H1 (cell line): ENCODE measurements at places on chromosomes 6 and 20.

DNA sequence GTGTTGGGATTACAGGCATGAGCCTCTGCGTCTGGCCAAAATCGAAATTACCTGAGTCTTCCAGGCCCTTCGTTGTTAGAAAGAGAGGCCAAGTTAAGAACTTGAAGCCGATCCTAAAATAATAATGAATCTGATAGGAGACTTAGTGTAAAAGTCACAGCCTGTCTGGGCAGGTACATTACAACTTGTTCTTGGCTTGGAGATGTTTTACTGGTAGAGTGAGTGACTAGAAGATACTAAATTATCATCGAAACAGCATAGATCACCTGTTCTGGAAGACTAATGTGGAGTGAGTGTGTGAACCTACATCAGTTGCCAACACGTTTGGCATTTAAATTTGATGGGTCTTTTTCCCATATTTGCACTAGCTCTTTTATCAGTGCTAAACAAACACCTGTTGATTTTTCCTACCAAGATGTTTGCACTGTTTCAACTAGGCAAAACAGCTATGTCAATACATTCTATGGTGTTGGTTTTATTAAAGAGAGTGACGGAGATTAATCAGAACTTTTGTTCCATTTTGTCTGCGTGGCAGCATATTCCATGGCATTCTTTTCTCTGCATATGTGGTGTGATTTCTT is 4.6 kb upstream of the TMEM217 start:
- no peaks in the 10 kb centered on the region for H3K36me3 ChIP-seq
- no peak overlapping the region for H3K27ac ChIP-seq
- H3K4me3 ChIP-seq = no peak overlapping the region
- peaks cover 4% of the 10 kb centered on the region for H3K4me1 ChIP-seq
- H3K27me3 ChIP-seq = no peaks in the 10 kb centered on the region
- DNase-seq = no peak

GRCh38 chr20:46118481-46119020 is 437 bp downstream of the CD40 start:
- no peaks in the 10 kb centered on the region for H3K36me3 ChIP-seq
- H3K4me1 ChIP-seq = 0 out of 2 replicates have a peak, but pooled peaks cover 3% of the 10 kb centered on the region
- no peak overlapping the region for H3K27ac ChIP-seq
- peak; percentile 75 for DNase-seq
- H3K27me3 ChIP-seq = peaks cover 12% of the 10 kb centered on the region

DNA sequence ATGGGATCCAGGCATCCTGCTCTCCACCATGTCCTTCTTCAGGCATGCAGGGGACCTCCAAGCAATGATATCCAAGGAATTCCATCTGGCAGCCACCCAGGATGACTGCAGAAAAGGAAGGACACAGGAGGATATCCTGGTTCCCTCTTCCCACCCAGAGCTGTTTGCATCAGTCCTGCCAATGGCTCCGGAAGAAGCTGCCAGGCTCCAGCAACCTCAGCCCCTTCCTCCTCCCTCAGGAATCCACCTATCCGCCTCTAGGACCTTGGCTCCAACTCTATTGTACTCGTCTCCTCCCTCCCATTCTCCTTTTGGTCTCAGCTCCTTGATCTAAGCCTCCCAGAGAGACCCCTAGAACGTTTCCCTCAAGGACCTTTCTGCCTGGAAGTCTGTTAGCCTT is 733 bp upstream of the PSORS1C2 start:
- H3K36me3 ChIP-seq = 0 out of 2 replicates have a peak, but pooled peaks cover 3% of the 10 kb centered on the region
- DNase-seq = no peak
- no peak overlapping the region for H3K4me3 ChIP-seq
- H3K27ac ChIP-seq = no peak overlapping the region
- no peaks in the 10 kb centered on the region for H3K27me3 ChIP-seq

GRCh38 chr6:75117701-75118100 is 88.2 kb downstream of the COL12A1 start:
- no peak for DNase-seq
- H3K4me3 ChIP-seq = no peak overlapping the region
- no peak overlapping the region for H3K27ac ChIP-seq
- H3K4me1 ChIP-seq = no peaks in the 10 kb centered on the region
- H3K27me3 ChIP-seq = no peaks in the 10 kb centered on the region

- no peak overlapping the region for H3K4me3 ChIP-seq
- H3K27me3 ChIP-seq = no peaks in the 10 kb centered on the region
- H3K4me1 ChIP-seq = no peaks in the 10 kb centered on the region
- no peaks in the 10 kb centered on the region for H3K36me3 ChIP-seq
Observed at GRCh38 chr6:44359973-44360372, 17.5 kb downstream of the SPATS1 start.

GRCh38 chr20:59564171-59564570 is 40.2 kb upstream of the PHACTR3 start:
- H3K4me1 ChIP-seq = no peaks in the 10 kb centered on the region
- no peaks in the 10 kb centered on the region for H3K36me3 ChIP-seq
- no peaks in the 10 kb centered on the region for H3K27me3 ChIP-seq
- DNase-seq = no peak
- no peak overlapping the region for H3K4me3 ChIP-seq

- H3K27me3 ChIP-seq = no peaks in the 10 kb centered on the region
- no peak overlapping the region for H3K27ac ChIP-seq
- H3K4me3 ChIP-seq = no peak overlapping the region
Observed at GRCh38 chr20:45303586-45304463, 2.8 kb upstream of the RBPJL start.

- H3K4me3 ChIP-seq = no peak overlapping the region
- H3K36me3 ChIP-seq = no peaks in the 10 kb centered on the region
- H3K4me1 ChIP-seq = peaks cover 7% of the 10 kb centered on the region
Observed at GRCh38 chr20:48606172-48606840, 221.5 kb downstream of the PREX1 start.

GRCh38 chr6:37004044-37004980 is 1.1 kb upstream of the FGD2 start:
- no peaks in the 10 kb centered on the region for H3K36me3 ChIP-seq
- H3K4me1 ChIP-seq = no peaks in the 10 kb centered on the region
- H3K4me3 ChIP-seq = no peak overlapping the region
- no peak overlapping the region for H3K27ac ChIP-seq
